ENCODE measurements at places on chromosomes 1 and 21. TPM values are rescaled to one million over a fixed set of nuclear protein-coding genes. Genes with fewer than 3 reads are reported as not detected.

PLPP3 gene
- 2.4 TPM for polyA plus RNA-seq

WNT9A gene
- polyA plus RNA-seq, result 15.4 TPM

RAB3B gene
- polyA plus RNA-seq, result 1.4 TPM

CLEC20A gene
- not detected for polyA plus RNA-seq

ARHGAP30 gene
- polyA plus RNA-seq, result 0.03 TPM

GABRD gene
- polyA plus RNA-seq, result not detected

COA6 gene
- polyA plus RNA-seq, result 26.0 TPM

CHRNB2 gene
- polyA plus RNA-seq, result 0.17 TPM

FAM229A gene
- polyA plus RNA-seq, result 1.1 TPM

CFHR5 gene
- polyA plus RNA-seq, result not detected

TP73 gene
- polyA plus RNA-seq, result 2.5 TPM

TEX38 gene
- polyA plus RNA-seq, result not detected

MYOM3 gene
- polyA plus RNA-seq, result 0.19 TPM
